ENCODE measurements at places on chromosomes 6 and 20.

- H3K27ac ChIP-seq, result no peak overlapping the region
- H3K4me3 ChIP-seq, result no peak overlapping the region
- H3K27me3 ChIP-seq, result no peaks in the 10 kb centered on the region
- H3K4me1 ChIP-seq, result peaks cover 20% of the 10 kb centered on the region
- no peaks in the 10 kb centered on the region for H3K36me3 ChIP-seq
- DNase-seq, result no peak
Measured at GRCh38 chr20:52847029-52847660, 125.0 kb upstream of the TSHZ2 start.

GRCh38 chr6:128979071-128979470 lies 96.1 kb downstream of the LAMA2 start:
- peaks cover under 1% of the 10 kb centered on the region for H3K4me1 ChIP-seq
- H3K36me3 ChIP-seq, result no peaks in the 10 kb centered on the region
- H3K27ac ChIP-seq, result no peak overlapping the region
- H3K27me3 ChIP-seq, result no peaks in the 10 kb centered on the region
- no peak overlapping the region for H3K4me3 ChIP-seq

DNA sequence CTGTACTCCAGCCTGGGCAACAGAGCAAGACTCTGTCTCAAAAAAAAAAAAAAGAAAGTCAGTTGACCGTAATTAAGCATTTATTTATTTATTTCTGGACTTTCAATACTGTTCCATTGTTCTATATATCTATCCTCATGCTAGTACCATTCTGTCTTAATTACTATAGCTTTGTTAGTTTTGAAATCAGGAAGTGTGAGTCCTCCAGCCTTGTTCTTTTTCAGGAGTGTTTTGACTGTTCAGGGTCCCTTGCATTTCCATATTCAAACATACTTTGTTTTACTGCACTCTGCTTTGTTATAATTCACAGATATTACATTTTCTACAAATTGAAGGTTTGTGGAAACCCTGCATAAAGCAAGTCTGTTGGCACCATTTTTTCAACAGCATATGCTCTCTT lies 36.7 kb upstream of the ASXL1 start:
- no peak overlapping the region for H3K27ac ChIP-seq
- no peak overlapping the region for H3K4me3 ChIP-seq
- peaks cover 7% of the 10 kb centered on the region for H3K4me1 ChIP-seq

DNA sequence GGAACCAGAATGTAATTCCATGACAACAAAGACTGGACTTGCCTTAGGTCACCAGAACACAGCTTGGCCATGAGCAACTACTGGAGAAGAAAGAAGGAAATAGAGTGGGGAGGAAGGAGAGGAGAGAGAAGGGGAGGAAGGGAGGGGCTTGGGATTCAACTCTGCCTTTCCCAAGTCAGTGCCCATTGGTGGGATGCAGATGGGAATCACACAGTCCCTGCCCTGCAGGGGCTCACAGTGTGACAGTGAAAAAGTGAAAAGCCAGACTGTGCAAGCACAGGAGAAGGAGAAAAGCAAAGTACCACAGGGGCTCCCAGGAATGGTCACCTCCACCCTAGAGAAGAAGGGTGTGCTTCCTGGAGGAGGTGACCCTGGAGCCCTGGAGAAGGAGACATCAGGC lies 14.0 kb downstream of the RIMS4 start:
- H3K4me3 ChIP-seq, result no peak overlapping the region
- no peak for DNase-seq
- H3K4me1 ChIP-seq, result no peaks in the 10 kb centered on the region

Measured in neural crest cell (in vitro differentiated cells).